ENCODE measurements at places on chromosomes 7 and 10.

DNA sequence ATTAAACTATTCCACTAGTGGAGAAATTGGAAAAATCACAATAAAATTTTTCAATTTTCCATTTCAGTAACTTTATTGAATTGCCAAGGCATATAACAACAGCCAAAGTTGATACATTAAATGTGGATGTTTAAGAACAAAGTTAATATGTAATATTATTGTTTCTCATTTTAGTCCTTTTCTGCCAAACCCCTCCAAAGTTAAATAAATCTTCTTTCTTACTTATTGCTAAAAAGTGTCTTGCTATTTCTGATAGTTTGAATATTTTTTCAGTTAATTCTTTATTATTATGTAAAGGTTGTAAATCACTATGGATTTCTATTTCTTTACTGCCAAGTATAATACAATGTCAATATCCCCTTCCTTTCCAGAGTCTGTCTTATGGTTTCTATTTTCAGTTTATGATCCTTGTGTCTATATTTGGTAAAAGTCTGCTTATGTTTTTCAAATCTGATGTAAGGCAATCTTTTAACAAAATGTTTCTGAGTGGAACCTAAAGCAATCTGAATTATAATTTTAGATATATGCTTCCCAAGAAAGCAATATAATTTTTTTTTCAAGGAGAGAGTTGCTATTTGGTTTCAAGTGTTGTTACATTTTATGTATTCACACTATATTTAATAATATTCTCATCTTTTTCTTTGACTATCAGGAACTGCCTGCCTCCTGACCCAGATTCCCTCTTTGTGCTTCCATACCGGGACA lies 80.3 kb upstream of the RHOBTB1 start:
- no peak for DNase-seq

- no peak for DNase-seq
These were observed 32.4 kb downstream of the WDR86 start for GRCh38 chr7:151377406-151377805.

- no peak for DNase-seq
These were observed 159.8 kb downstream of the DNAJB6 start for GRCh38 chr7:157496416-157497275.

GRCh38 chr7:8290645-8291308 lies 28.8 kb upstream of the ICA1 start:
- no peak for DNase-seq

DNA sequence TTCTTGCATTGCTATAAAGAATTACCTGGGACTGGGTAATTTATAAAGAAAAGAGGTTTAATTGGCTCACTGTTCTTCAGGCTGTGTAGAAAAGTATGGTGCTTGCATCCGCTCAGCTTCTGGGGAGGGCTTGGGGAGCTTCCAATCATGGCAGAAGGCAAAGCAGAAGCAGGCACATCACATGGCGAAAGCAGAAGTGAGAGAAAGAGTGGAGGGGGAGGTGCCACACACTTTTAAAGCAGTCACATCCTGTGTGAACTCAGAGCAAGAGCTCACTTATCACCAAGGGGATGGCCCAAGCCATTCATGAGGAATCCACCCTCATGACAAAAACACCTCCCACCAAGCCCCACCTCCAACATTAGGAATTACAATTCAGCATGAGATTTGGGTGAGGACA lies 303.5 kb downstream of the OTUD1 start:
- DNase-seq: peak; percentile 19

GRCh38 chr7:123209786-123210185 lies 10.0 kb upstream of the SLC13A1 start:
- DNase-seq: no peak

DNA sequence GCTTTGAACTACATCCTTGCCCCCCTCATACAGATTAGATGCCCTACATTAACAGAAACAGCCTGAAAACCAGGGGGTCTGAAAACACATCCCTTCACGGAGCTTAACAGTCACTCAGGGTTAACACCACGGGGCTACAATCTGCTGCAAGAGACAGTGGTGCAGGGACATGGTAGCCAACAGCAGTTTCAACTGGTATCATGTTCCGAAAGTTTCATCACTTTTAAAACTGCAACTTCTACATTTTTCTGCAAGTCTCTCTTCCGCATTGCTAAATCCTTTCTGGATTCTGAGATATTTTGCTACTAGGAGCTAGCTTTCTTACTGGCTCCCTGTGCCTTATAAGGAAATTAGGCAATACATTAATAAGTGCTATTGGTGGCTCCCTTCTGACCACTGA lies 92.6 kb downstream of the JAZF1 start:
- no peak for DNase-seq

GRCh38 chr7:116918704-116919103 lies 34.6 kb upstream of the ST7 start:
- no peak for DNase-seq
